ENCODE measurements at places on chromosomes 4 and X. TPM values are rescaled to one million over a fixed set of nuclear protein-coding genes. Genes with fewer than 3 reads are reported as not detected.

DNA sequence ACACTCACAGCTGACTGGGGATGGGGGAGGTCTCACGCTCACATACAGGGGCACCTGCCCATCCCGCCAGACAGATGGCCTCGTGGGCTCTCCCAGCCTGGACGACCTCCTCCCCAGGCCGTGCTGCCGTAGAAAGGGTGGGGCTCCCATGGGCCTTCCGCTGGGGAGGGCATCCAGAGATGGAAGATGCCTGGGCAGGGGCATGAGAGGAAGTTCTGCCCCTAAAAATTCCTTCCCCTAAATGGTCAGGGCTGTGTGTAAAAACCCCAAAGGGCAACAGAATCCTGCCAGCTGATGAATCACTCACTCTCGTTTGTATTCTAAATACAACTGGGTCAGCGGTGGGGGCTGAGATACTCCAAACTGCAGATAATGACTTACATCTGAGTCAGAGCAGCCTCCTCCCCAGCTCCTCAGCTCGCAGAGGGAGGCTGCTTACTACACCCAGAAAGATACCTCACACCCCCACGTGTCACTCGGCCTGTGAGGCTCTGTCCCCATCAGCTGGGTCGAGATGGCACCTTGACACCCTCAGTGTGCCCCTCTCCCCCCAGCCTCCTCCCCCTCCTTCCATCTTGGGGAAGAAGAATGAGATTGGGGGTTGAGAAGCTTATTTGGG lies 10.1 kb downstream of the WDR1 start:
- DNase-seq: peak; percentile 49

DNA sequence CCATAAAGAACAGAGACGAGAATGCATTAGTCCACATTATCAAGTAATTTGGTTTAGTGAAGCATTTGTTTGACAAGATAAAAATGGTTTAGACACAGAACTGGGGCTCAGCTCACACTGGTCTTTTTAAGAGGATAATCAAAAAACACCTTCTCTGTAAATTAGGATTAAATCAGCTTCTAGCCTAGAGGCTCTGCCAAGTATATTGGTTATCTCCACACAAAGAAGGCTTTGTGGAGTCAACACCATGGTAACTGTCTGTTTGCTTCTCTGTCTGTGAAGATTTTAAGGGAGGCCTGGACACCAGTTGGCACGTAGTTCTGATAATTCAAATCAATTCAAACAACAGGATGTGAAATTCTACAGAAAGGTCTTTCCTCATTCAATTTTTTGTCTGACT lies 687.0 kb downstream of the DMD start:
- no peak for DNase-seq

- no peak for DNase-seq
These were observed 35.1 kb downstream of the PSAPL1 start for GRCh38 chr4:7399440-7400234.

GRCh38 chrX:154519389-154519788 lies 3.4 kb upstream of the FAM3A start:
- DNase-seq: no peak

The HPSE gene
- 26.1 TPM for total RNA-seq

The ITGB1BP2 gene
- total RNA-seq: 4.7 TPM
